A673 (cell line): ENCODE measurements at places on chromosomes 1 and 21.

DNA sequence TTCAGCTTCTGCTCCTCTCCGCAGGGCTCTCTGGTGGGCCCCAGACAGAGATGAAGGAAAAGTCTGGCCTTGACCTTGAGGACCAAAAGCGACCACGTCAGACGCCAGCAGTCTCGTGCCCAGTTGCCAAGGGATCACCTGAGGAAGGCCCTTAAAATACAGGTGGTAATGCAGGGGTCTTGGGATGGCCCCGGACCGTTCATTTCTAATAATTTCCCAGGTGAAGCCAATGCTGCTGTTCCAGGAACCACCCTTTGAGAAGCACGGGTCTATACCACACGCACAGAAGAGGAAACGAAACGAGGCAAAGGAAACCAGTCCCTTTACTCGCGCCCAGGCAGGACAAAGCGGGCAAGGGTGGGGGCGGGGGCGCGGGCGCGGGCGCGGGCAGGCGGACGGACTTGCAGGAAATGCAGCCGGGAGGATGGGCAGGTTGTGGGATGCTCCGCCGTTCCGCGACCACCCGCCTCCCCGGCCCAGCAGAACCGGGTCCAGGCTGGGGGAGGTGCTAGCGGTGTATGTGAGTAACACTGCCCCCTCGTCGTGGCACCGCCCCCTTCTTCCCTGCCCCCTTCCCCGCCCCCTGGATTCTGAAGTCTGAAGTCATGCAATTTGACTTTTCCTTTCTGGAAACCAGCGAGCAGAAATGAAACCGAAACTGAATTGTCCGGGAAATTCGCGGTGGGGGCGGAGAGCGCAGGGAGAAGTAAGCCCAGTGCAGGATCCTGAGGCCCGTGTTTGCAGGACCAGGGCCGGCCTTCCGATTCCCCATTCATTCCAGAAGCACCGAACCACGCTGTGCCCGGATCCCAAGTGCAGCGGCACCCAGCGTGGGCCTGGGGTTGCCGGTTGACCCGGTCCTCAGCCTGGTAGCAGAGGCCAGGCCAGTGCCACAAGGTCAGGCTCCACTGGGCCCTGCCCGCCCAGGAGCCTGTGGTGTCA, 5.8 kb upstream of the MX1 start:
- peak; percentile 75 for DNase-seq

- DNase-seq = no peak
These were observed 73.3 kb downstream of the CNIH3 start for GRCh38 chr1:224689374-224689773.

DNA sequence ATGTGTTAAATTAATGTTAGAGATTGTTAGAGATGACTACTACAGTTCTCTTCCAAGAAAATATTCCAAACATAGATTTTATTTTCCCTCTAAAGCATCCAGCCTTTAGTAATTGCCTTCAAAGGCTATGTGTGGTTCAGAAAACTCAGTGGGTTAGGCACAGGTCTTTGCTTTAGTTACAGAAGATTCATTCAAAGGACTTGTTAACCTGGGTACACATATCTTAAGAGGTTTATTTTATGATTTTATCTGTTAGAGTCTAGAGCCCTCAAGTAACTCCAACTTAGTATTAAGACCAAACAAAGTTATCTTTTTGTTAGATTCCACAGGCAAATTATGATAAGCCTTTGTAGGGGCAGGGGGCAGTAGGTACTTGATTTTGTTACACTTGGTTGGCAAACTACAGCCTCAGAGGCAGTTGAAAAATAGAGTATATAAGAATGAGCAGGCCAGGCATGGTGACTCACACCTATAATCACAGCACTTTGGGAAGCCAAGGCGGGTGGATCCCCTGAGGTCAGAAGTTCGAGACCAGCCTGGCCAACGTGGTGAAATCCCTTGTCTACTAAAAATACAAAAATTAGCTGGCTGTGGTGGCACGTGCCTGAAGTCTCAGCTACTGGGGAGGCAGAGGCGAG, 37.9 kb downstream of the CXADR start:
- no peak for DNase-seq

GRCh38 chr1:196259316-196259715, 348.9 kb downstream of the KCNT2 start:
- peak; percentile 84 for DNase-seq

DNA sequence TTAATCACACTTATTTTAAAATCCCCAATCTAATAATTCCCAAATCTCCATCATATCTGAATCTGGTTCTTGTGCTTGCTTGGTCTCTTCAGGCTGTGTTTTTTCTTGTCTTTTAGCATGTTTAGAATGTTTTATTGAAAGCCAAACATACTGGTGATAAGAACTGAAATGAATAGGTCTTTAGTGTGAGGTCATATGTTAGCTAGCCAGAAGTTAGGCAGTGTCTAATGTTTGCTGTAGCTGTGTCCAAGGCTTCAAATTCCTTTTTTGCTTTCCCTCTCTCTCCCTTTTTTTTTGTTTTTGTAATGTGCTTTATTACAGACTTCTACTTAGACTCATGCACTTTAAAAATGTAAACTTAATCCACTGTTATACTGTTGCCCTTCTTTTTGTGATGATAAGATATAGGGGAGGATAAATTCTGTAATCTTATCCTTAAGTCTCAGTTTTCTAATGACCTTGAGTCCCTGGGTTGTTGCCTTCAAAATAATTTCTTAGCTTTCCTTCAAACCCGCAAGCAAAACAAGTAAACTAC, 725.1 kb downstream of the BRINP3 start:
- DNase-seq = no peak

DNA sequence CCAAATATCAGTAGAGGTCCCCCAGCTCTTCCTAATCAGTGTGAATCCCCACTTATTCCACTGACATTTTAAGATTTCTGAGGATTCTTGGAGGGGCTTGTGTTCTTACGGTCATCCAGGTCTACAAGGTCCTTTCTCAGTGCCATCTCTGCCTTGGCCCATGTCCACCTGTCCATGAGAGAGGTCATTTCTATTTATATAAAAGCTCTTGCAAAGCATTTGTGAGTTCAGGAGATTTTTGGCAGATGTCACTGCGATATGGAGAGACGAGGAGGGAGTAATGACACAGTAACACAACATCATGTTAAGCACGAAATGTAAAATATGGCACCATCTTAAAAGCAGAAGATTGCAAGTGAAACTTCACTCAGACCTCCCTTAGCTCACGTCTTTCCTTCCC, 144.6 kb upstream of the NFIA start:
- no peak for DNase-seq

DNA sequence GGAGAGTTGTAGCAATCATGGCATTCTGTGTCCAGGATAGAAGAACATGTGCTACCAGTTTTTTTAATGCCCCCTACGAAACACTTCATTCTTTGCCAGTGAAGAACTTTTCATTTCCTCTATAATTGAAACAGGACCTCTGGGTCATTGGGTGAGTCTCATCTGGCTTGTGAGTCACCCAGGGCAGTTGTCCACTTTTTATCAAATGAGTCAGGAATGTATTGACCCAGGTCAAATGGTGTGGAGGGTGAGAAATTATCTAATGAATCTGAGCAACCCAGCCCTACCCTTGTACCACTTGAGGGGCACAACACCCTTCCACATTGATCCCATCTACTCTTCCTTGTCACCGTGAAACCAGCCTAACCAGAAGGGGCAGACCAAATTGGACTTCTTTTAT, 417.3 kb upstream of the PROX1 start:
- no peak for DNase-seq
